Vagina (tissue), 2 donors: ENCODE measurements at places on chromosomes 13 and 19.

DNA sequence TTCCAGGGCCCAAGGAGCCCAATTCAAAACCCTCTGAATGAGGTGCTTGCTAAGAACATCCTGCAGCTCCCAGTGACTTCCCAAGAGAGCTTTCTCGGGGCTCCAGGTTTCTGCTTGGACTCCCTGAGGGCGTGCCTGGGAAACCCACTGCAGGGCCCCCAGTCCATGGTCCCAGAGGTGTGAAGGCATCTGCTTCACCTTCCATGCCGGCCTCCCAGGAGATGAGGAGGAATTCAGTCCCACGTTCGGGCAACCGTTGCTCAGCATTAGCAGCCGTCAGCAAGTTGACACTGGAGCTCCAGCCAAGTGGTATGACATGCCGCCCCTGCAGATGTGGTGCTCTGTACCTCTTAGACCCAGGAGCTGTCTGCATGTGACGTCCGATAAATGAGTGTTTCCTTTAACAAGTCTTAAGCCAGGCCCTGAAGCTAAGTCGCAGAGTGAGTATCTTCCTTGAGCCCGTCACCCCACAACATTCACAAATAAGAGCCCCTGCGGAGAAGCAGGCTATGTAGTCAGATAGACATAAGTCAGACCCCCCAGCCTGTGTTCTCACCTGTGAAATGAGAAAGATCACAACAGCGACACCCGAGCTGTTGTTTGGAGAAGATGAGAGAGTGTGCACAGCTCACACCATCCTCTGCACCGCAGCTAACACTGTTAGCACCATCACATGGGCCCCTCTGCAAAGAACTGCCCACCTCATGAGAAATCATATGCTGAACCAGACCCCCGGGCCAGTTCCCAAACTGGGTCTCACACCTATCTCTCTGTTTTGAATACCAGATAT lies 150.3 kb downstream of the KATNAL1 start:
- no peak for DNase-seq

DNA sequence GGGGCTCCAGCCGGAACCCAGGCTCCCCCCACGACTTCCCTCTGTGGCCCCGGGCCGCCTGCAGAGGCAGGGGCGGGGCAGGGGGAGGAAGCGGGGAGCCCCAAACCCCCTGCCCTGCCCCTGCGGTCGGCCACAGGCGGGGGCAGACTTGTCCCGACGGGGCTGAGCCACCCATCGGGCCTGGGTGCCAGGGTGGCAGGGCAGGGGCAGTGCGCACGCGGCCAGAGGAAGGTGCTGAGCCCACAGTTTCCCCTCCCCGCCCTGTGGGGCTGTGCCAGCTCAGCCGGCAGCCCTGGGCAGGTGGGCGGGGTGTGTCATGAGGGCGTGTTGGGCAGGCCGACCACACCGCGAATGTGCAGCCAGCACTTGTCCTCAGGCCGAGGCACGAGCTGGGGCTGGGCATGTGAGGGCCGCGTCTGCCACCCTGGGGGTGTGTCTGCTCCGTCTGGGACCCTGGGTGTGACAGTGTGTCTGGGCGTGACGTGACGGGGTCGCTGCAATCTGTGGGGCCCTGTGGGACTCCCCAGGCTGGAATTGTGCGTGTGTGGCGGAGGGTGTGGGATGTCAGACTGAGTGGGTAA lies 17.7 kb downstream of the CCDC97 start:
- no peak for DNase-seq

- DNase-seq, result no peak
These were observed 844.5 kb downstream of the DIAPH3 start for GRCh38 chr13:59319276-59319675.

DNA sequence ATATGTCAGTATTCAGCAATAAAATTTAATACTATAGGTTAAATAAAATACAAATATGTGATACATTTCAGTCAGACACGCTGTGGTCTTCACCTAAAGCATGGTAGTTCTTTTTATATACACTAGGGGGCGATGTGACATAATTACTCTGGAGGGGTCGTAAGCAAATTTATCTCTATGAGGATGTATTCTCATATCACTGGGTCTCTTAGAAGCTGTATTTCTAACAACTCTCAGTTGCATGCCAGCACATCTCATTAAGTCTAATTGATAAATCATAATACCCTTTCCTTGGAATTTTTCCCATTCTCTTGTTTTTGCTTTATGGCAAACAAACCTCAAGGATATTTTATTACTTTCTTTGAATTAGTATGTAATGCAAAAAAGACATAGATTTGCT lies 3.9 kb upstream of the PCDH17 start:
- DNase-seq, result no peak

GRCh38 chr19:35040826-35041547 lies 534 bp upstream of the HPN start:
- no peak for DNase-seq

GRCh38 chr13:105466376-105466775 lies 1069.1 kb downstream of the EFNB2 start:
- DNase-seq, result no peak

- no peak for DNase-seq
These were observed 831 bp downstream of the PGPEP1 start for GRCh38 chr19:18340990-18341868.

DNA sequence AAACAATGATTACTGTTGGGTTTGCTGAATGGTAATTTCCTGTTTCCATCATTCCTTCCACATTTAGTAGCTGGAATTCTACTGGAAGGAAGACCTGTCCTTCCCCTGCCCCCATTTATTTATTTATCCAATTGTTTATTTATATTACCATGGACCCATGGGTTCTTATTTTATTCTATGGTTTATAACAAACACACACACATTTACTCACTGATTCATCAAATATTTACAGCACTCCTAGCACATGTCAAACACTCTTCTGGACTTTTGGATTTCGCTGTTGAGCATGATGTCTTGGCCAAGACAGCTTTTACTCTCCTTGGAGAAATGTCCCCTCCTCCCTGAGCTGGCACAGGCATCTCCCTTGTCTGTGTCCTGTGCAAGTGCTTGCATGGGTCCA lies 227.8 kb upstream of the MAB21L1 start:
- no peak for DNase-seq
